CD4-positive, alpha-beta T cell treated with Interferon gamma for 1 hour (primary cell): ENCODE measurements at places on chromosomes 7 and 10.

GRCh38 chr10:98308669-98309365, 40.8 kb upstream of the LOXL4 start:
- no peak for DNase-seq

GRCh38 chr10:124916098-124916584, 25.8 kb upstream of the ZRANB1 start:
- DNase-seq: no peak

DNA sequence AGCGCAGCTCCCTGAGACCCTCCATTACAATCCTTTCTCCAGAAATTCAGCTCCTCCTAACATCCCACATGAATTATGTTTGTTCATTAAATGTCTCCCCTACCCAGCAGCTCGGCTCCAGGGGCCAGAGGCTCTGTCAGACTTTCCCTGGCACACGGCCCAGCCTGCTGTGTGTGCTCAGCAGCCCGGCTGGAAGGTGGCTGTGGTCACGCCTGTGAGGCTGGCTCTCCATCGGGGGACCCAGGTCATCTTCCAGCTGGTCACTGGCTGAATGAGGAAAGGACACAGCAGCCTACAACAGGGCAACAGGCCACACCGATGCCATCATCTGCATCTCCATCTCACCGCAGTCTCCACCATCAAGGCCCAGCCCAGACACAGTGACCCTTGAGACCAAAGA, 219.8 kb downstream of the MAD1L1 start:
- no peak for DNase-seq

DNA sequence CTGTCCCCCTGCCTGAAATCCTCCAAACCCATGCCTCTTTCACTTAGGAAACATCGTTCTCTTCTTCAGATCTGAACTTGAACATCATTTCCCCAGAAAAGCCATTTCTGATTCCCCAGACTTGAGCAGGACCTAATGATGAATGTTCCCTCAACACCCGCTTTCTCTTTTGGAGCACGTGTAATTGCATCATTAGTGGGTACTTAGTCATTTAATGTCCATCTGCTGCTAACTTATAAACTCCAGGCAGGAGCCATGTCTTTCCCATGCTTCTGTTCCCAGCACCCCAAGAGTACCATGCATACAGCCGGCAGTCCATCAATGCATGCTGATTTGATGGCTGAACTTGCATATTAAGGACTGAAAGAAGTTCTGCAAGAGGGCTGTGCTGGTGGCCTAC, 36.5 kb upstream of the ECHDC3 start:
- DNase-seq: no peak

- no peak for DNase-seq
Measured at GRCh38 chr10:52992567-52992966, 220.0 kb upstream of the MBL2 start.

DNA sequence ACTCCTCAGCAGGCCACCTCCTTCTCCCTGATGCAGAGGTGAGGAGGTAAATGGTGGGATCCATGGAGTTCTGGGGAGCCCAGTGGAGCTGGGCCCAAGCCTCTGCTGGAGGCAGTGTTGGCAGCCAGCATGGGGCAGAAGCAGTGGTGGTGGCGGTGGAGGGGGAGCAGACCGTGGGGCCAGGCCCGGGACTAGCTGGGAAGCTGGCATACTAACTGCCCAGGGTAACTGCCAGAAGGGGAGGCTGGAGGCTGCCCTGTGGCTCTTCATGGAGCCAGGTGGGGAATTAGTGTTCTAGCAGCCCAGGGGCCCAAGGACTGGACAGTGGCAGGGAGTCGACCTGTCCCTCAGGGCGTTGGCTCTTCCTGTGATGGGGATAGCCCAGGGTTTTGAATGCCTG, 16.1 kb upstream of the SMARCD3 start:
- no peak for DNase-seq

- no peak for DNase-seq
Measured at GRCh38 chr7:153320681-153321080, 561.1 kb downstream of the ACTR3B start.
